Osteocyte (in vitro differentiated cells): ENCODE measurements at places on chromosomes 3 and 15. TPM values are rescaled to one million over a fixed set of nuclear protein-coding genes. Genes with fewer than 3 reads are reported as not detected.

DNA sequence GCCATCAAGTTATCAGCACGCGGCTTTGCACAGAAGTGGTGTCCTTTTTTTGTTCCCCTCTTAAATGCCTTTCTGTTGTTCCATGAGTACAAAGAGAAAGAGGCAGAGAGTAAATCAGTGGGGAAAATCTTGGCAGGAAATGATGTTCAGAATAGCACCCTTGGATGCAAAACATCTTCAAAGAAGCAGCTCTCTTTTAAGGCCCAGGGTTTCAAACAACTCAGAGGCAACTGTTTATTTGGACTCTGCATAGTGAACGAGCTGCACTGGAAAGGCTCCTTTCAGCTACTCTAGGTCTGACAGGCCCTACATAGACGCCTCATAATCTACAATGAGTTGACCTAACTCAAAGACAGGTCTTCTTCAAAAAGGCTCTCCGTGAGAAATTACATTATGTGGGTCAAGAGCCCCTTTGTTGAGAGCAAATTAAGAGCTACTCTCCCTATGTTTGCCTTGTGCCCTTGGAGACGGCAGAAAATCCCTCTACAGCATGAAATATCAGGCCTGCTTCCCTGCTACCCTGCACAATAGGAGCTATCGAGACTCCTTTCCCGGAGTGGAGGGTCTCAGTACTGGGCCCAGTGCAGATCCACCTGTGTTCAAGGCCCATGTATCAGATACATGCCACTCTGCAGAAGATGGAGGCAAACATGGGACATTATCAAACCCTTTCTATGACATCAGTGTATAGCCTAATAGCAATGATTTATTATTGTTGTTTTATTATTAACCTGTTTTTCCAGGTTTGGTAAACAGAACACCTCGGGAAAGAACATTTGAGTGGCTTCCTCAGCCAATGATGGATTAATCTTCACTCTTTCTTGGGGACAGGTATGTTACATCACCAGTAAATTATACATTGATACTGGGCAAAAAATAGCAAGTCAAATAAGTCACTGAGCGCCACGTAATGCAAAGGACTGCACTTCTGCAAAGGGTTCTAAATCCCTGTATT is 53.1 kb downstream of the HEG1 start:
- DNase-seq, result no peak

GRCh38 chr3:14128724-14129123 is 3.9 kb downstream of the TMEM43 start:
- DNase-seq, result peak; percentile 0

DNA sequence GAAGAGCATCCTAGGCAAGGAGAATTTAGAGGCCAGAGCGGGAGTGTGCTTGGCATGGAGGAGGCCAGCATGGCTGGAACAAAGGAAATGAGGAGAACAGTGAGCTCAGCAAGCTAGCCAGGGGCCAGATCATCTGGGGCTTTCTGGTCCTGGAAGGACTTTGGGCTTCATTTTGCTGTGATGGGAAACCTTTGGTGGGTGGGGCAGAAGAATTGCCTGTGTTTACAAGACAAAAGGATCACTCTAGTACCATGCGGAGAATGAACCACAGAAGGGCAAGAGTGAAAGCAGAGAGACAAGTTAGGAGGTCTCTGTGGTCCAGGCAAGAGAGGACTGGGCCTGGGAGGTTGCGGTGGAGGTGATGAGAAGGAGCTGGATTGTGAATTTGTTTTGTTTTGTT is 61.6 kb upstream of the FOXP1 start:
- DNase-seq, result no peak

DNA sequence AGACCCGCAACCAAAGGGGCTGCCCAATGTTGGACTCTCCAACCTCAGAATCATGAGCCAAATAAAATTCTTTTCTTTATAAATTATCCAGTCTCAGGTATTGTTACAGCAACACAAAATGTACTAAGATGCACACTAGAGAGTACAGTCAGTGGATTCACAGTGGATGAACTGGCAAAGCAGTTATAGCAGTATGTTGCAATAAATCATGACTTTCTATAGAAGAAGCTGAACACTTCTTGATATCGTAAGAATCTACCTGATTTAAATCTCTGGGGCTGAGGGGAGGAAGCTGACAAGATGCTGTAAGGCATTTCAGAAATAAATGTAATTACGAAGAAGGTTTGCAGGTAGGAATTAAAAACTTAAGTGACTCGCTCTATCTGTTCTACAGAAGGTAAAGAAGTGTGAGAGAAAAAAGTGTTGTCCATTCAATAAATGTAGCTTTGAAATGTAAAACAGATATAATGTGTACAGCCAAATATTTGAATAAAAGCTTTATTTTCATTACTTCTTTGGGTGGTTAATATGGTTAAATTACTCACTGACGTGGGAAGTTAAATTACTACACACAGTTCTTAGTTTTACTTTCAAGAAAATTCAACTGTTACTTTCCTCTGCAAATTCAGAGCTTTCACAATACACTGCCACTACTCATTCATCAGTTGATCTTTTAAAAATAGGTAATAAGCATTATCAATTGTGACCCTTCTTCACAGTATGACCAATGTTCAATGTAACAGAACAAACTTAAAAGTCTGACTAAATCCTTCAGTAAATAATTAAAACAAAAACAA is 439.1 kb downstream of the SHQ1 start:
- DNase-seq, result no peak

DNA sequence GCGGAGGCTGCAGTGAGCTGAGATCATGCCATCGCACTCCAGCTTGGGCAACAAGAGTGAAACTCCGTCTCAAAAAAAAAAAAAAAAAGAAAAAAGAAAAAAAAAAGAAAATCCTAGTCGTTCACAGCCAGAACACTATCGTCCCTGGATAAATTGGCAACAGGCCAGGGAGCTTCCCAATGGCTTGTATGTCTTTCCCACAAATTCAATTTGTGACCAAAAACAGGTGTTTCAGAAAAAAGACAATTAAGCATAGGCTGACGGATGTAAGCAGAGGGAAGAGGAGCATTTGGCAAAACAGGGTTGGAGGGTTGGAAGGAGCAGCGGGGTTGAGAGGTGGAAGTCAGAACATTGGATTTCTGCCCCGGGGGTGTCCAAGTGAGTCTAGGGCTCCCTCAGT is 8.5 kb downstream of the EPB42 start:
- no peak for DNase-seq

- DNase-seq, result no peak
Measured at GRCh38 chr3:31065765-31066164, 171.3 kb upstream of the GADL1 start.

- DNase-seq, result no peak
Measured at GRCh38 chr3:59483191-59483590, 433.4 kb upstream of the CFAP20DC start.

- DNase-seq, result no peak
Measured at GRCh38 chr3:44892689-44893088, 18.3 kb downstream of the TGM4 start.

DNA sequence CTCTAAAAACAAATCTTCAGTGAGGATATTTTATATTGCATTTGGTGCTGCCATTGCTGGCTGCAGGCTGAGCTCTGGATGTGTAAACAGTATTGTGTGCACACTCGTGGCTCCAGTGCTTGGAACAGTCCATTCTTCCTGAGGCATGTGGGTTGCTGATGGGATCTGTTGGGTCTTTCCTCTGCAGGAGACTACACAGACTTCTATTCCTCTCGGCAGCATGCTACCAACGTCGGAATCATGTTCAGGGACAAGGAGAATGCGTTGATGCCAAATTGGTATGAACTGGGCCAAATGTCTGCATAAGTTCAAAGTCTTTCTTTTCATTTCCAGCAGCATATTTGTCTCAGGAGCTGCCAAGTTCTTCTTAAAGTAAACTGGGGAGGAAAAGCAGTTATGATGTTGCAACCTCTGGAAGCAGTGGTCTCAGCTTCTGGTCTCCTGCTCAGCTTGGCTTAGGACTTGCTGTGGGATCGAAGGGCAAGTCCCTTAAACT is 9.3 kb downstream of the FAH start:
- peak; percentile 54 for DNase-seq

DNA sequence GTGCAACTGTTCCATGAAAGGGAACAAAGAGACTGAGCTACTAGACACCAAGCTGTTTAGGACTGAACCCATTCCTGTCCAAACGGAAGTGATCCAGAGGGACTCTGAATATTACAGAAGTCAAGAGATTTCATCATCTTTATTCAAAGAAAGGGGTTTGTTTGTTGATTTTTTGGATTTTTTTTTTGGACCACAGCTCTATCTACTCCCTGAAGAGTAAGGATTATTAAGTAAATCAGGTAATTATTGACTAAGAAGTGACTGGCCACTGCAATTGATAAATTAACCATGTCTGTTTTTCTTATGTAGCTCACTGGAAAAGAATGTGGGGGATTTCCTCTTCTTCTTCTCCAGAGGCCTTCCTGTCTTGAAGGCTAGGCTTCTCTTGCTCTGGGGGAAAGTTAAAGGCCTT is 146.6 kb upstream of the TPM1 start:
- no peak for DNase-seq

GRCh38 chr3:174533286-174533685 is 325.8 kb upstream of the NAALADL2 start:
- DNase-seq, result no peak

- DNase-seq, result no peak
Measured at GRCh38 chr3:89184151-89184995, 77.0 kb downstream of the EPHA3 start.

DNA sequence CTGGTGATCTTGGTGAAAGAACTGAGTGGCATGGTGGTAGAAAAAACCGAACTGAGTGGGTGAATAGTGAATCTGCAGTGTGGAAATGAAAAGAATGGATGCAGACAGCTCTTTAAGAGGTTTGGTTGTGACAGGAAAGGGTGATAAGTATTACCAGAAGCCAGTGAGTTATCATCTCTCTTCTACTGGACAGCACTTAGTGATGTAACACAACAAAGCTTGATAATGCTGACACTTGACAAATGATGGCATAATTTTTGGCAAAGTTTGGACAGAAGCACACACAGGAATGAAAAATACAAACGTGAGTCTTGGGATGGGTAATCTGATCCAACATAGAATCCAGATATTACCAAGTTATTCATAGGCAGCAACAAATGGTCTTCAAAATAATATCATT is 112.2 kb downstream of the ISL2 start:
- DNase-seq, result no peak

GRCh38 chr3:134378818-134379217 is 4.6 kb upstream of the AMOTL2 start:
- DNase-seq, result peak; percentile 36

GRCh38 chr3:168548719-168549118 is 453.0 kb upstream of the GOLIM4 start:
- DNase-seq, result no peak

GRCh38 chr3:17505856-17506255 is 236.6 kb downstream of the TBC1D5 start:
- no peak for DNase-seq

GRCh38 chr3:69119138-69119537 is 3.3 kb downstream of the LMOD3 start:
- DNase-seq, result no peak

- no peak for DNase-seq
Measured at GRCh38 chr3:123755085-123755484, 129.0 kb downstream of the MYLK start.

DNA sequence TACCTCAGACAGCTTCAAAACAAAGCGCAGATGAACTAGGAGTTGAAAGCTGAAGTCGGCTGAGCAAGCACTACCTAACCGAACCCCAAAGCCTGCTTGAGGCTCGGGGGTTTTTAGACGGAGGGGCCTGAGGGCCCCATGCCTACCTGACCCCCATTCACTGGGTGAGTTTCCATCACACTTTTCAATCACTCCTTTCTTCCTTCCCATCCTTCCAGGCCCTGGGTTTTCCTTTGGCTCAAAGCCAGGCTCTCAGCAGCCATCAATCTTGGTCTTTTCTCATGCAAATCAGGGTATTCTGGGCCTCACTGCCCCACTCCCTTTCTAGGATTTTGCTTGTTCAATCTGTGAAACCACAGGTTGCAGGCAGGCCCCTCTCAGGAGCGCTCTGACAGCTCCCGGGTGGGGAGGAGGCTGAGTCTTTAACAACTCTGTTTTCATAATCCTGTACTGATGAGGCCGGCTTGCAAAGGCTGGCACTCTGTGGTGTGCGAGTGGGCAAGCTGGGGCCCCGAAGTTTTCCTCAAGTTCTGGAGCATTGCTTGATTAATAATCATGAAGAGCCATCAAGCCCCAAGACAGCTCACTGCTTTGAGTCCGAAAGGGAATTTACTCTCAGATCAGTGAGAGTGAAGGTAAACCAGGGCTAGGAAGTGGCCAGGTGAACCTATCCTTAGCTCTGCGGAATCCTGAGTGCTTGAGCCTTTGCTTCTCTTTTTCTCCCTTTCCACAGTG is 97.6 kb downstream of the FRMD4B start:
- no peak for DNase-seq

- DNase-seq, result no peak
Measured at GRCh38 chr15:40103864-40104271, 4.8 kb downstream of the BMF start.

DNA sequence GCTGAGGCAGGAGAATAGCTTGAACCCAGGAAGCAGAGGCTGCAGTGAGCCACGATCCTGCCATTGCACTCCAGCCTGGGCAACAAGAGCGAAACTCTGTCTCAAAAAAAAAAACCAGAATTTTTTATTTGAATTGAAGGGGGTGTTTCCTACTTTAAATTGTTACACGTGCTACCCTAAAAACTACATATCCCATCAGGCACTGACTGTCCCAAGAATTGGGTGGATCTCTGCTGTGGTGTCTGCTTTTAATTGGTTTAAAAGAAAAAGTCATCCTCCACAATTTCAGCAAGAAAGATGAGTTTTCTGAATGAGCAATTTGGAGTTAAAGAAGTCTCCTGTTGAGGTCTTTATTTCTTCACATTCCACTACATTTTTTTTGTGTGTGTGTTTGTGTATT is 2.1 kb downstream of the PDIA3 start:
- no peak for DNase-seq

DNA sequence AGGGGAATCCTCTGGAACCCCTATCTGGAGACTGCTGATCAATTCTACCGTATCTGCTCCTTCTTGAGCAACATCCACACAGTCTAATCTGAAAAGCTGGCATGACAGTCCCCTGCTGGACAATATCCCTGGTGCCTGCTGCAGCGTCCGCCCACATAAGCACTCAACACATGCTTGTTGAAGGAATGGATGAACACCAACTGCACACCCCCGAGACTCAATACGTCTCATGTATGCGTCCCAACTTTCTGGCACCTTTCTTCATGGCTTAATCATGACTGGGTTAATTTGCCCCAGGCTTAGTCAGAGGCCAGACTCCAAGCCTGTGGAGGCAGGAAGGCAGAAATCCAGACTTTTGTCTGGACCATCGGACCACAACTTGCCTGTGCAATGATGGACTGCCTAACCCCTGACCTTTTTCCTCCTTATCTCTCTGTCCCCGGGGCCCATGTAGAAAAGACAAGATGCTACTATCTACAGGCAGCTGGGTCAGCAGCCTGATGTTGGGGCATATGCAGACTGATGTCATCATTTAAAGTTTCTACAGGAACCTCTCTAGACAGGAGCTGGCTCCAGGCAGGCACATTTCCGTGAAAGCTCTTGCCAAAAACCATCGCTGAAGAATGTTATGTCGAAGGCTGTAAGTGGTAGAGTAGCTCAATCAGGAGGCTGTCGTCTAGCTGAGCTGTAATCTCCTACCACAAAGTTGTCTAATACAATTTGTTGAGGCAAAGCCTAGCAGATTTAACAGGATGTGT is 114.1 kb upstream of the TPM1 start:
- DNase-seq, result no peak

GRCh38 chr15:70810916-70811578 is 42.9 kb downstream of the LARP6 start:
- DNase-seq, result no peak

Gene PIERCE2
- 3.0 TPM in 2 replicates for total RNA-seq

Gene GOLGA6L9
- 2.6 and 2.8 TPM in 2 replicates for total RNA-seq

Gene IQCF5
- total RNA-seq, result not detected in 2 replicates

Gene POLQ
- 1.2 TPM in 2 replicates for total RNA-seq

Gene PLIN1
- 0.70 and 0.84 TPM in 2 replicates for total RNA-seq

Gene ILDR1
- not detected in 2 replicates for total RNA-seq

Gene TMEM212
- not detected in 2 replicates for total RNA-seq

Gene SERINC4
- total RNA-seq, result not detected in 2 replicates
